ENCODE measurements at places on chromosomes 6 and 20.

- peak; percentile 68 for DNase-seq
Observed at GRCh38 chr6:6699741-6700367, 111.3 kb downstream of the LY86 start.

DNA sequence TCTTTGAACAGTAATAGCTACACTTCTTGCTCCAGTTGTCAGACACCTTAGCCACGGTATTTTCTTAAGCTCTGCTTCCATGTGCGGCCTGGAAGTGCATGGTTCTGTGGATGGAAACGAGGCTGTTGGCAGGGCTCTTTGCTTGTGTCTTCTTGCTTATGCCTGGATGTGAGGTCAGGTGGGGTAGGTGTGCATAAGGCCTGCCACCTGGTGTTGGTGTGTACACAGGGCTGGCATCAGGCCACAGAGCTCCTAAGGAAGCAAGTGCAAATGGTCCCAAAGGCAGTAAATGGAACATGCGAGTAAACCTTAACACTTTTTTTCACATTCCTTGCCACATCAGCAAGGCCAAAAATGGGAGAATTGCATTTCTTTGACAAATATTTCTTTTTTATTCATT lies 158.1 kb upstream of the GMDS start:
- no peak for DNase-seq

DNA sequence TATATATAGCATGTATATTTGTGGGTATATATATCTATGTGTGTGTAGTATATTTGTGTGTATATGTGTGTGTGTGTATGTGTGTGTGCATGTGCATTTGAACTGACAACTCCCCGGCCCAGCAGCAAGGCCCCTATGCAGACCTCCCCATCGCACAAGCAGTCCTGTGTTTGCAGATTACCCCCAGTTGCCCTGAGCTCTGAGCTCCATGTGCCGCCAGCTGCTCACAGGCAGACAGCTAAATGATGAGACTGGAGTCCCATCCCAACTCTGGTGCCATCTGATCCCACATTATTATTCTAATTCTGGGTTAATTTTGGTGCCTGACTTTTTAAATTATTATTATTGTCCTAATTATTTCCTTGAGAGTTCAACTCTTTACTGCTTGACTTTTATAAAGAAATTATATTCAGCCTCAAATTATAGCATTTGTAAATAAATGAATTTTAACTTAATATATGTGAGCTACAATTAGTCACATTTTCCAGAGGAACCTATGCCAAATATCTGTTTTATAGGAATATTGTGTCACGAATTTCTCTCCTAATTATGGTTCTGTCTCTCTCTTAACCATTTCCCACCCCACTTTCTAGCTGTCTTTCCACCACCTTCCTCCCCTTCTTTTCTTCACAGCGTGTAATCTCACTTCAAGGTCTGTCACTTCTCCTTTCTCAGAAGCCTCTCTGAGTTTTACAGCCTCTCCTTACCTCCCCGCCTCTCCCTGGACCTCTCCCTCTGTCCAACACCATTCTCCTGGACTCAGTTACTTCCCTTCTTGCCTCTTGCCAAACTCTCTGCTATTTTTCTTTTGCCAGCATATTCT lies 90.6 kb upstream of the SYNDIG1 start:
- DNase-seq: no peak

- DNase-seq: no peak
Observed at GRCh38 chr6:45486736-45487135, 109.0 kb upstream of the SUPT3H start.

DNA sequence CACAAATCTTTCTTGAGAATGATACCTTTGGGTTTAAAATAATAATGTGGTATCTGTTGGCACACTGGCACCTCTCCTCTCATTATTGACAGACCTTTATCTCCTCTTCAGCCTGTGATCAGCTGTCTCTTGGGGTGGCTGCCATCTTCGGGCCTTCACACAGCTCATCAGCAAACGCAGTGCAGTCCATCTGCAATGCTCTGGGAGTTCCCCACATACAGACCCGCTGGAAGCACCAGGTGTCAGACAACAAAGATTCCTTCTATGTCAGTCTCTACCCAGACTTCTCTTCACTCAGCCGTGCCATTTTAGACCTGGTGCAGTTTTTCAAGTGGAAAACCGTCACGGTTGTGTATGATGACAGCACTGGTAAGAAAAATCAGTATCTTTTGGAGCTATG lies 232.8 kb downstream of the GRIK2 start:
- DNase-seq: no peak

- no peak for DNase-seq
Observed at GRCh38 chr20:48292806-48293205, 507.5 kb upstream of the SULF2 start.

Data from H54 (cell line).